ENCODE measurements at places on chromosomes 5 and 9.
A peak's percentile ranks its signal among the peaks of the same experiment; 100 is the strongest.

DNA sequence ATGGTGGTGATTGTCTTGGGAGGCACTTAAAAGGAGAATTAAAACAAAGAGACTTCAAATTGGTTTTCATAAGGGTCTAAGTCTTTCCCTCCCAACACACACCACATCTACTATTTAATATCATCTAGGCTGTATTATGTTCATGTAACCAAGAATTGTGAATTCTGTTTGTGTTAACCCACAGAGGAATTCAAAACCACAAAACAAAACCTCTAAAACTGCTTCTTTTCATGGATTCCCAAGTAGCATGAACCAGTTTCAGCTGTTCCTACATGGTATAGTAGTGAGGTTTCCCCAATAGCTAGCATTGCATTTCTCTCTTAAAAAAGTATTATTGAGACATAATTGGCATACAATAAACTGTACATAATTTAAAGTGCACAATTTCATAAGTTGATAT lies 283.8 kb downstream of the CD180 start:
- no peak for DNase-seq

DNA sequence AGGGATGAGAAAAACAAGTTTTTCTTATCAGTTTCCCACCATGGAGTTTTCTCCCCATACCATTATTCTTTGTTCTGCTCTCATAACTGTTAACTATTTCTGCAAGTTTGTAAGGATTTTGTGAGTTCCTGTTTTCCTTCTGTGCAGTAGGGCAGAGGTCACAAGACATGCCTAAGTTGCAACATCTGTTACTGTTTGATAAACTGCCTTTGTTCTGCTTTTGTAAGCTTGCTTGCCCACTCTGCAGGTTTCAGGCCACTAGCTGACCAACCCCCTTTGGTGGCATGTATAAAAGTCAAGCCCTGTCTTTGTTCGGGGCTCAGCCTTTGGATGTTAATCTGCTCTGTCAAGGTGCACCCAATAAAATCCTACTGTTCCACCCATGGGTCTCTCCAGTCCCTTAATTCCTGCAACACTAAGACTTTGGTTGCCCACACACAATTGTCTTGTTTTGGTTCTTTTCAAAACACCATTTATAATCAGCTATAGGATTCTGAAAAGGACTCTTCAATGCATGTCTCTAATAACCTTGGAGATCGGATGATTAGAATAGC lies 545.4 kb downstream of the CDH9 start:
- DNase-seq = no peak

GRCh38 chr9:14301006-14301405 lies 12.9 kb downstream of the NFIB start:
- no peak for DNase-seq

GRCh38 chr9:85142496-85142911 lies 473.0 kb downstream of the NTRK2 start:
- no peak for DNase-seq

DNA sequence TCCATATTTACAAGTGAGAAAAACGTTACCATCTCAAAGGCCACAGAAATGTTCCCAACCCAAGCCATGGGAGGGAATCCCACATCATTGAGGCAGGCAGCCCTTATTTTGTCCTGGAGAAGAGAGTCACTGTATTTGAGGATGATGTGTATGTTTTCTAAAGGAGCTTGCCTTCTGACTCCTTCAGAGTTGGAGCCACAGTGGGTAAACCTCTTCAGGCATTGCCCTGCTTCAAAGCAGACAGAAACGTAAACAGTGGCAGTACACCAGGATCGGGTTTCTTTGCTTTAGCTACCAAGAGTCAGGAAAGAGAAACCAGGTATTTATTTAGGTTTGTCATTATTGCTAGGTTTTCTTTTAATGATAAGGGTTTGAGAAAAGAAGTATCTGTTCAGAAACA lies 45.7 kb downstream of the MUSK start:
- DNase-seq = no peak

- DNase-seq = no peak
These were observed 4.7 kb downstream of the VAV2 start for GRCh38 chr9:133987446-133987788.

GRCh38 chr9:123373946-123374345 lies 17.9 kb downstream of the CRB2 start:
- DNase-seq = no peak

GRCh38 chr5:77167695-77168121 lies 42.8 kb upstream of the PDE8B start:
- peak; percentile 76 for DNase-seq

DNA sequence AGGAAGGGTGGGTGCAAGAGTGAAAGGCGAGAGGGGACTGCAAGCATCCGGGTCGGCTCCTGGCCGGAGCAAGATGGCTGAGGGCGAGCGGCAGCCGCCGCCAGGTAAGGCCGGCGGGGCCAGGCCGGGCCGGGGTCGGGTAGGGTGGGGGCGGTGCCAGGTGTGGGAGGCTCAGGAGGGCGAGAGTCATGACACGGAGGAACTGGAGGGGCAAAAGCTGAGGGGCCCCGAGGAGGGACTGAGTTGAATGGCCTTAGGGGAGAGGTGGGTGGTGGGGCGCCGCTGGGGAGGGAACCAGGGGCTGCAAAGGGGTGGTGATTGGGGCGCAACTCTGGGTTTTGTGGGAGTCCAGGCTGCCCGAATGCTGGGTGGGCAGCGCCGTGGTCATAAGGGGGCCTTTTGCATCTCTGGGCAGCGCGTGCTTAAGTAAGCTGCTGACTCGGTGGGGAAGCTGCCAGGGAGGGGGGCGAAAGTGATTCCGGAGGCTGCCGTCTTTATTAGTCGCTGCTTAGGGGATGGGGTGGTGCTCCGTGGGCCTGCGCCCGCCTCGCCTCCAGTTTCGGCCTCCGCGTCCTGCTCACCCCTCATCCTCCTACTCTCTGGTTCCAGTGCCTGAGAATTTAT lies 425 bp downstream of the PTPA start:
- peak; percentile 48 for DNase-seq

- DNase-seq = no peak
These were observed 22.2 kb downstream of the RCL1 start for GRCh38 chr9:4814913-4815312.

DNA sequence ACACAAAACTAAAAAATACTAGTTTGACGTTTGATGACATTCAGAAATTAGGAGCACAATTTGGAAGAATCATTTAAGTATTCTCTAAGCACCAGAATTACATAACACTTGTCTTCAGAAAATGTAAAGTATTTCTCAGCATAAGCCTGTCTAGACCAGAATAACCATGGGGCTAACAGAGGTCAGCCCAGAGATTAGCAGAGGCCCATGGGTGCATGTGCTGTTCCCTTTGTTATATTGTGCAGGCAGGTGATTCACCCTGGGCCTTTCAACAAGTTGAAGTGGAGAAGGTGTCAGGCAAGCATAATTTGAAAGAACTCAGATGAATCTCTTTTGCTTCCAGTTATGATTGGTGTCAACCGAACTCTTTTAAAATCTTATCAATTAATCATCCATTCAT lies 227.9 kb downstream of the LURAP1L start:
- no peak for DNase-seq

DNA sequence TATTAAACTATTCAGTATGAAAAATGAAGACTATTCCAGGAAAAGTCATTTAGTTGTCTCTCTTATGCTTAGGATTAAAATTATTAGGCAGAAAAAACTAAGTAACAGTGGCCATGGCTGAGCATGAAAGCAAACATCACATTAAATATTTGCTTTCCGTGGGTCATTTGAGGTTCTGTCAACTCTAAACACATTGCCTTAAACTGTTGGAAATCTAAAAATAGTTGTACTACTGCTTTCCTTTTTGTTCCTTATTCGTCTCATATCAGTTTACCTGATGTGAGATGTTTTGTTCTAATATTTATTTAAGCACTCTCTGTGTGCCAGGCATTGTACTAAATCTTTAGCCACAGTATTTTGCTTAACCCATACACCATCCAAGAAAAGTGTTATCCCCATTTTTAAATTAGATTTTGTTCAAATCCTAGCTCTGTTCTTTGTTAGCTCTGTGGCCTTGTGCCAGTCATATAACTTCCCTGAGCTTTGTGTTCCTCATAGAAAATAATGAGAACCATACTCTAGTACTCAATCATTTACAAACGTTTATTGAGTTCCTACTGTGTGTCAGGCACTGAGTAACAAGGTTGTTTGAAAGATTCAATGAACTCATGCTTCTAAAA lies 18.7 kb upstream of the ZNF608 start:
- DNase-seq = no peak

DNA sequence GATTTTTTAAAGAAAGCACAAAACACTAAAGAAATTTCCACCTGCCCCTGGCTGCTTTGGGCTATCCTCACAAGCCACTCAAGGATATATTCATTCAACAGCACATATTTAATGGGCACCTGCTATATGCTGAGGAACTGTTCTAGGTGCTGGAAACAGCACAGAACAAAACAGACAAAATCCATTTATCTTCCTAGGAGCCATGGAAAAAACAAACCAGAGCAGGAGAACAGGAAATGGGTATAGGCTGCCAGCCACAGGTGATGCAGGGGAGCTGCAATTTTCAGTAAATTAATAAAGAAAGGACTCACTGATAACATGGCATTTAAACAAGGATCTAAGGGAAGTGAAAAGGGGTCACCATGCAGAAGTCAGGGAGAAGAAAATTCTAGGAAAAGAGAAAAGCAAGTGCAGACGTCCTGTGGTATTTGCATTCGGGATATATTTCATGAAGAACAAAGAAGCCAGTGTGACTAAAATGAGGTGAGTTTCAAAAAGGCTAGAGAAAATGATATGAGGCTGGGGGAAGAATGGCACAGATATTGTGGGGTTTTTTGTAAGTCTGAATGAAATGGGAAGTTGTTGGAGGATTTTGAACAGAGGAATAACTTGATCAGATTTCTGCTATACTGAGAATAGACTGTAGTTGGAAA lies 152.2 kb downstream of the ADAMTSL1 start:
- DNase-seq = no peak

DNA sequence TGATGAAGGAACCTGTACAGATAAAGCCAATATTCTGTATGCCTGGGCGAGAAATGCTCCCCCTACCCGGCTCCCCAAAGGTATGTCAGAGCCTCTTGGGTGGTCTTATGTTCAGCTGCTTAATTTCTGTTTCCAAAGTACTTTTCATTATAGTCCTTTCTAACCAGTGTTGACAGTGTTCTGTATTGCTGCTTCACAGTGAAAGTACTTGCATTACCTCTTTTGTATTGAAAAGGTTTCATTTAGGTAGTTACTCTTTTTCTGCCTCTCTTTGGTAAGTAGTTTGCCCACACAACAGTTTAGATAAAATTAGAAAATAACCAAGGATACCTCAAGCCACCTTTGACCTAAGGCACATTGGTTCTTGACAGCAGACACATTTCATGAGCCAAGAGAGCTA lies 169.9 kb downstream of the PAM start:
- DNase-seq = no peak

DNA sequence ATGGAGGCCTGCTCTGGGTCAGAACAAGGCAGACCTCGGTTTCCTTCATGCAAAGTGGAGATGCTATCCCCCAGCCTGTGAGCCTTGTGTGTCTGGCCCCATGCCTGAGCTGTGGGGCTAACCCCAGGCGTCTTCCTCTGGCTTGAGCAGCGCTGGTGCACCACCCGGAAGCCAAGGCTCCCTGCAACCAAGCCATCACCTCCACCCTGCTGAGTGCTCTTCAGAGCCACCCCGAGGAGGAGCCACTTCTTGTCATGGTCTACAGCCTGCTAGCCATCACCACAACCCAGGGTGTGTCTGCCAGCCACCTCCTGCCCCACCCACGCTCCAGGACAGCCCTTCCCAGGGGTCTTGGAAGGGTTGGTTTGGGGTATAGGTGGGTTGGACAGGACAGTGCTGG lies 16.2 kb downstream of the REXO4 start:
- DNase-seq = no peak

- no peak for DNase-seq
These were observed 3.5 kb upstream of the C5 start for GRCh38 chr9:121053544-121053943.

- no peak for DNase-seq
These were observed 1.1 kb upstream of the ICE1 start for GRCh38 chr5:5421149-5421960.

- DNase-seq = no peak
These were observed 224.2 kb downstream of the ARL15 start for GRCh38 chr5:54086191-54086590.

DNA sequence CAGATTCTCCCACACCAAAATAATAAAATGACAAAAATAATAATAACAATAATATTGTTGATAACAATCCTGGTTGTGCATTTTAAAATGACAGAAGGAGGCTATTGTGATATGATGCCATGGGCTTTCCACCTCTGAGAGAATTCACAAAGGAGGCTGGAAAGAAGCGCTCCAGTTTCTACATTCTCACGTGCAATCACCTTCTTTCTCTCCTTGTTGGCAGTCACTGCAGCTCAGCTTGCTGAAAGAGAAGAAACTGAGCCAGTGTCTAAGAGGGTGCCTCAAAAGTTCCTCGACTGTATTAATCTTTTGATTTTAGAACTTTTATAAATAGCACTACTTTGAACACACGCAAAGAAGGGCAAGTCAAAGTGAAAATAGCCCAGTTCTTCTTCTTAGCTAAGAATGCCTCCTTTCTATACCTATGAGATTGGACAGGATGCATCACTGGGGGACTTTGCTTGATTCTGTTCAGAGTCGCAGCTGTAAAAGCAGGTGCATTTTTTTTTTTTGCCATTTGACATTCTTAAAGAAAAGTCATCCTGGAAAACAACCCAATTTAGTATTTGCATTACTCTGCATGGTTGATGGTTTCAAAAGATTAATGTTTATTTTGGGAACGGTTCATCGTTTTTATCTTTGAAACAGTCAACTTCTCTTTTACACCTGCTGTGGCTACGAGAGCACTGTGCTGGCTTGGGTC lies 12.4 kb upstream of the SUB1 start:
- no peak for DNase-seq

DNA sequence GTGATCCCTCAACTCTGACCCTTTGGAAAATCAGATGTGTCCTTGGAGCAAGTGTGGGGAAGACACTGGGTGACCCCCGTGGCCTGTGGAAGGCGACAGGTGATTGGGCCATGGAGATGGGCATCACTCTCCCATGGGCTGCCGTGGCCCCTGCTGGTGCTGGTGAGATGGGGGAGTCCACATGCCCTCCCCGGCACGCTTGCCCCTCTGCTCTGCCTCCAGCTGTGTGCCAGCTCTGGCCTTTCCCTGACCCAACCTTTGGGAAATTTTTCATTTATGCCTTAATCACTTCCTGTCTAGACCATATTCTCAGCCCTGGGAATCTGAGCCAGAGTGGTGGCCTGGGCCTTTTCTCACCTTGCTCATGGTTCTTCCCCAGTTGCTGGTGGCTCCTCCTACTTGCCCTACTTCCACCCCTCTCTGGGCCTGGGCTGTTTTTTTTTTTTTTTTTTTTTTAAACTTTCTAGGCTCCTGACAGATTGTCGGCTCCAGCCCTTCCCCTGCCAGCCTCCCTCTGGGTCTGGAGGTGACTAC lies 56.6 kb downstream of the RGS3 start:
- DNase-seq = no peak

Measured in AG08396 (cell line).